Activated CD4-positive, alpha-beta T cell treated with anti-CD3 and anti-CD28 coated beads, Interleukin-2, amount 50 U/mL, for 16 hours (primary cell): ENCODE measurements at places on chromosomes 3 and 15.

GRCh38 chr3:14915636-14916222, 31.7 kb upstream of the NR2C2 start:
- no peak for DNase-seq

DNA sequence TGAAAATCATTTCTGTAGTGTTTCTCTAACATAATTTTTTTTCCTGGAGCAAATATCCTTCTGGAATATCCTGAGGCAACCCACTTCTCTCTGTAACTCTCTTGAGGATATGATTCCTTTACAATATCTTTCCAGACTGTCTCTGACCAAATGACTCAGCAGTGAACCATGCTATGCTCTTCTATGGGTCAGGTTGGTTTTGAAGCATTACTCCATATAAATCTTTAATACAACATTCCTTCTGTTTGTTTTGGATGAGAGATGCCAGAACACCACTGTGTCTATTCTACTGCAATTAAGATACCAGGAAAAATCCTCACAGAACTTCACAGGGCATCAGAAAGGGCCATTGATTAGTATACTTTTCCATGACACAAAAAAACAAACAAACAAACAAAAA, 626.4 kb upstream of the ZNF385D start:
- no peak for DNase-seq

- DNase-seq: peak; percentile 84
These were observed 43.5 kb upstream of the UBE2E1 start for GRCh38 chr3:23762214-23762613.

GRCh38 chr3:30664884-30665283, 58.5 kb downstream of the TGFBR2 start:
- DNase-seq: peak; percentile 68

DNA sequence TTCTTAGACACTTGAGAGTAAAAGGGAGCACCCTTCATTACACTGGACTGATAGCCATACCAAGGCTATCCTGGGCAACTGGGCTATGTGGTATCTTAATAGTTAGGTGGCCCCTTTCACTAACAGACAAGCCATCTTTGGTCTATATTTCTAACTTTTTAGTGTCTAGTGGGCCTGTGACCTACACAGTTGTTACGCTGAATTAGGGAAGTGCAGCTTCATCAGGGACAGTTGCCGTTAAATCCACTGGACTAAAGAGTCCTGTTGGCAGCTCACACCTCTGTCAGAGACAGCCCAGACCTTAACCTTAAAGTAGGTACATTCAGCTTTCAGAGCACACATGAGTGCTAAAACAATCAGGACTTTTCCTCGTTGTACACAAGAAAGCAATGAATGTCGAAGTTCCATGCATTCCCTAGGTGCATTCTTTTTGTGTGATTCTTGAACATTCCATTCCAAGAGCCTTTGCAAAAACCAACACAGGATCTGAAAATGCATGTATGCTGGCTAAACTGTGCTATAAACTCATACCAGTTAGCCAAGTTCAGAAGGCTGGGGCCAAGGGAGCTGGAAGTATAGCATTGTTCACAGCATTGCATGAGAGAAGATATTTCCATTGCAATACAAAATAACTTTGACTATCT, 230.2 kb upstream of the EIF1B start:
- DNase-seq: no peak

GRCh38 chr3:36282766-36283165, 97.5 kb upstream of the STAC start:
- DNase-seq: no peak

DNA sequence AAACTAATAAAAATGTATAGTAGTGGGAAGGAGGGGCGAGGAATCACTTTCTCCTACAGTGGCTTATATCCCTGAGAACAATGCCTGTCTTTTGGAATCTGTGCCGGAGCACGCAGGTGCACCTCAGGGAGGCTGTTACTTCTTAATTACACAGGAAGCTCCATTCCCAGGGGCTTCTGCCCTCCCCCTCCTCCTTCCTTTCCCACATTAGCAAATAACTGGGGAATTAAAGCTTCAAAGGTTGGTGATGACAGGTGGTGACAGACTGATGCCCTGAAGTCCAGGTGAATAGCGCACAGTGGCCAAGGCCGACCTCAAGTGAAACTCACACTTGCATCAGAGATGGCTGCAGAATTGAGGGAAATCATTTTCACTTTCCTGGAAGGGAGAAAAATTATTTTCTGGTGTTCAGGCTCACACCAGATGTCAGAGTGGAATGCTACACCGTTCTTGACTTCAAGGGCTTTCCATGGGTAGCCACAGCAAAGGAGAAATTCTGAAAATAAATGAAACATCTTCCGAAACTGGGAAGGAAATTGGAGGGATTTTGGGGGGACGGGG, 3.7 kb downstream of the GRAMD2A start:
- DNase-seq: no peak
